Stimulated activated CD4-positive, alpha-beta T cell treated with anti-CD3 and anti-CD28 coated beads, Interleukin-12 subunit alpha, Interleukin-12 subunit beta, amount 100 ng/mL, for 4 hours (primary cell): ENCODE measurements at places on chromosomes 7 and 10.

GRCh38 chr7:48933549-48934085 lies 9.3 kb downstream of the CDC14C start:
- DNase-seq = no peak

GRCh38 chr10:46069771-46070463 lies 23.8 kb upstream of the MSMB start:
- DNase-seq = no peak

GRCh38 chr7:205115-206010 lies 13.0 kb downstream of the FAM20C start:
- no peak for DNase-seq

DNA sequence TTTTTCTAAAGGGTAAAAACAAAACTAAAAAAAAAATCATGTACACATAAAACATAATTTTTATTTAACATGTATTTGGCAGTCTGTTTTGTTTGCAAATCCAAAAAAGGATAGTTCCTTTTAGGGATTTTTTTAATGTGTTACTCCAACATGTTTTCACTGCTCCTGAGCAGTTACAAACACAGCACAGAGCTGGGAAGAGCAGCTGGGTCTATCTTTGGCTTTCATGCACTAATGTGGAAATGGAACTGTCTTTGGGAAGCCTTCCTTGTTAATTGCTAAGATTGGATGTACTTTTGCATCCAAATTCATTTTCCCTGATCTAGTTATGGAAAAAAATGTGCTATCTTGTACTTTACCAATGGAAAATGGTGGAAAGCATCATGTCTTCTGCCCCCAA lies 1035.1 kb downstream of the CNTNAP2 start:
- no peak for DNase-seq

DNA sequence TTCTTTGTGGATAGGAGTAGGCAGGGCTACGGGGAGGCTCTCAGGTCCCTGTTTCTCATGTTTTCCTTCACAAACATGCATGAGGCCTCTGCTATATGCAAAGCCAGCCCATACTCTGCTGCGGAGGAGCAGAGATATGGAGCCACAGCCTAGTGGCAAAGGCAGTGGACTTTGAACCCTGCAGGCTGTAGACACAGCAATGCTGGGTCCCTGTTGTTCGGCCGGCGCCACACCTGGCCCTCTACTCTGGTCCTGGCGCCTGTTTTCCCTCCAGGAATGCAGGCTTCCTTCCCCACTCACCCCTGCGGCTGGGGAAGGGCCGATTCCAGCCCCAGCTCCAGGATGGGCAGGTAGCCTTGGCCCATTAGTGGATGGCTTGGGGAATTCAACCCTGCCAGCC lies 11.5 kb downstream of the CLRN3 start:
- no peak for DNase-seq

- no peak for DNase-seq
Measured at GRCh38 chr10:76202777-76203176, 771.4 kb downstream of the LRMDA start.
